ENCODE measurements at places on chromosomes 2 and 18.

- no peak for DNase-seq
Measured at GRCh38 chr2:186725783-186726182, 31.9 kb downstream of the FAM171B start.

- no peak for DNase-seq
Measured at GRCh38 chr2:170493426-170494097, 221.6 kb upstream of the SP5 start.

GRCh38 chr2:200839513-200839912, 24.9 kb downstream of the CLK1 start:
- no peak for DNase-seq

- DNase-seq, result no peak
Measured at GRCh38 chr18:78713726-78714125, 265.9 kb upstream of the SALL3 start.

DNA sequence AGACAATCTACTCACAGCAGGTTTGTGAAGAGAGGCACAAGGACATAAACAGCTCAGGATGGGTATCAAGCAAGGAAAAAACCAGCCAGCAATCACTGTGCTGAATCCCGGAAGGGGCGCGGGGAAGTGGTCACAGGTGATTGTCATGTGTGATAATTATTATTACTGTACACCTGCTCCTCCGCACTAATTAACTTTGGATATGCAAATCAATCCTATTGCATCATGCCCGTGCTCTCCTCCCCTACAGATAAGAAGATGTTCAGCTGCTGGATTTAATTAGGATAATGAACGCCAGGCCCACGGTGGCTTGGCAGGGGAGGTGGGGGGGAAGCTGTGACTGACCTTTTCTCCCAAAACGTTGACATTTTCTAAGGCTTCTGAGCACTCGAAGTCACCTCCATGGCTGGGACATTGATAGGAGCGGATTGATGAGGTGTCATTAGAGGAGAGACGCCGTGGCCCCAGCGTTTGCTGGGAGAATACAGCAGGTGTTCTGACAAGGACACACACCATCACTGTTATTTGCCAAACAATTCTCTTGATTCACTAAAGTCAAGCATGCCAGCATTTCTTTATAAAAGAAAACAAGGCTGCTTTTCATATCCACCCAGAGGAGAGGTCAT, 160.3 kb upstream of the VRK2 start:
- no peak for DNase-seq

DNA sequence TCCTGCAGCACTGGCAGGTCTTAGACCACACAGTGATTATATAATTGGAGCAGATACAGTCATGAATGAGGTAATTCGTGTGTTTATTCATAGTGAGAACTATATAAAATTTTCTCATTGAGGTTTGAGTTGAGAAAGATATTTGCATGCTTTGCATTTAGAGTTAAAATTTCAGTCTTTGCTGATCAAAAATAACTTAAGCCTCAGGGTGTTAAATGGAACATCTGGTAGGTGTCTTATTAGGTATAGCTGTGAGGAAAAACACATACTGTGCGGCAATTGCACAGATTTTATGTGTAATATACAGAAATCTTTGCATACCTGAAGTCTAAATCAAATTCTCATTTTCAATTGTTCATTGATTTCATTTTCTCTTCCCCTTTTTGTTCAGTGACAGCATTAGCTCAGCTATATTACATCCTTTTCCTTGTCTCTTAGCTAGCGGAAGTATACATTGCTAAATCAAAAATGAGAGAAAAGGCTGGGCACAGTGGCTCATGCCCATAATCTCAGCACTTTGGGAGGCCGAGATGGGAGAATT, 21.2 kb downstream of the GORASP2 start:
- DNase-seq, result peak; percentile 46

DNA sequence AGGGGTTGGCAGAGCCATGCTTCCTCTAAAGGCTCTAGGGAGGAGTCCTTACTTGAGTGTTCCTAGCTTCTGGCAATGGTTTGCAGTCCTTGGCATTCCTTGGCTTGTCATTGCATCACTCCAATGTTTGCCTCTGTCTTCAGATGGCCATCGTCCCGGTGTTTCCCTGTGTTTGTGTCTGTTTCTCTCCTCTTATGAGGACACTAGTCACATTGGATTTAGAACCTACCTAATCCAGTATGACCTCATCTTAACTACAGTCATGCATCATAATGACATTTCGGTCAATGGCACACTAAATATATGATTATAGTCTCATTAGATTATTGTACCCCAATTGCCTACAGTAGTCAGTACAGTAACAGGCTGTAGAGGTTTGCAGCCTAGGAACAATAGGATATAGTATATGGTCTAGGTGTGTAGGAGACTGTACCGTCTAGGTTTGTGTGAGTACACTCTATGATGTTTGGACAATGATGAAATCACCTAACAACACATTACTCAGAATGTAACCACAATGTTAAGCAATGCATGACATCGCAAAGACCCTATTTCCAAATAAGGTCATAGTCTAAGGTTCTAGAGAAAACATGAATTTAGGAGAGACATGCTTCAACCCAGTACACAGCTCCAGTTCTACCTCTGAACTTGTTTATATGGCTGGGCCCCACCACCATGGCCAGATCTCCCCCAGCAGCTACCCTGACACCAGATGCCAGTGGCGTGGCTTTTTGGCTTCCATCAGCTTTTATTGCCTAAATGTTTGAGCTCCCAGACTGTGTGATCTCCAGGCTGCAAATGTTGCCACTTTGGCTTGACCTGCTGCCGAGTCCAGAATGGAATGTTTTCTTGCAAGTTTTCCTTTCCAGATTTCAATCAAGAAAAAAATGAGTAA, 22.1 kb downstream of the SRD5A2 start:
- no peak for DNase-seq

DNA sequence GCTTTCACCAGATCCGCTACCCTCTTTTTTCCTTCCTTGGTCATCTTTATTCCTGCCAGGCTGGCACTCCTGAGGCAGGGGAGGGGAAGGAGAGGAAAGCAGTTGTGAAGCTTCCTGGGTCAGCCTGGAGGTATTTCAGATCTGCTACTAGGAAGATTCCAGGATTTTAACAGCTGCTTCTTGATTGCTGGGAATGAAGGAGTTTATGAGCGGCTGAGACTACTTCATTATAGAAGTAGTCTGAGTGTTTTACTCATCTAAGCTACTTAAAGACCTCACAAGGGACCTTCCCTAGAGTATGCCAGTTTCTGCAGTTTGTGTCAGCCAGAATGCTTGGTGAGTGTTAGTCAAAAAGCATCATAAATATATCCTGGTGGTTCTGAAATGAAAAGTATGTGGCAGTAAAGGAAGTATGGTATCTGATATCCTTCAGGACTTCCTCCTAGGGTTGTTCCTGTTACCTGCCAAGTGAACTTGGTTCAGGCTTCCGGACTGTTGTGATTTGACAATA, 1.9 kb downstream of the TANC1 start:
- DNase-seq, result no peak

GRCh38 chr2:151878655-151879563, 50.7 kb upstream of the ARL5A start:
- DNase-seq, result no peak

DNA sequence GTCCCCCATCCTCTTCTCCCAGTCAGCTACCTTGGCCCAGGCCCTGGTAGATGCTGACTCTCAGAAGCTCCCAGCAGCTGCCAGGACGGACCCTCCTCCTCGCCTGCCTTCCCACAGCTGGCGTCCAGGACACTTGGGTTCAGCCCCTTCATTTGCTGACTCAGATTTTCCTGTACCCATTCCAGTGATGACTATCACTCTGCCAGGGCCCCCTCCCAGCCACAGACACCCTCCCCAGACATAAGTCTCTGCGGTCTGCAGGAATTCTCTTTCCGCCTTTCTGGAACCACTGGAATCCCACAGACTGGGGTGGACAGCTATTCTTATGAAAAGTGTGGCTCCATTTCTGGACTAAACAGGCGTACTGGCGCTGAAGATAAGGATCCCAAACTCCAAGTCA, 260.3 kb upstream of the EPAS1 start:
- DNase-seq, result no peak

DNA sequence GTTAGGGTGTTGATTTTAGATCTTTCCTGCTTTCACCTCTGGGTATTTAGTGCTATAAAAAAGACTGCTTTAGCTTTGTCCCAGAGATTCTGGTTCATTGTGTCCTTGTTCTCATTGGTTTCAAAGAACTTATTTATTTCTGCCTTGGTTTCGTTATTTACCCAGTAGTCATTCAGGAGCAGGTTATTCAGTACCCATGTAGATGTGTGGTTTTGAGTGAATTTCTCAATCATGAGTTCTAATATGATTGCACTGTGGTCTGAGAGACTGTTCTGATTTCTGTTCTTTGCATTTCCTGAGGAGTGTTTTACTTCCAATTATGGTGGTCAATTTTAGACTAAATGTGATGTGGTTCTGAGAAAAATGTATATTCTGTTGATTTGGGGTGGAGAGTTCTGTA, 167.1 kb upstream of the KYNU start:
- DNase-seq, result no peak

GRCh38 chr2:191247381-191248057, 2.3 kb downstream of the MYO1B start:
- DNase-seq, result no peak

GRCh38 chr2:235903782-235904584, 264.2 kb downstream of the GBX2 start:
- DNase-seq, result no peak

GRCh38 chr2:217415316-217415715, 555.5 kb upstream of the TNP1 start:
- no peak for DNase-seq

Data from GM10248 (cell line).